CD8-positive, alpha-beta memory T cell (primary cell): ENCODE measurements at places on chromosomes 2 and 18. TPM values are rescaled to one million over a fixed set of nuclear protein-coding genes. Genes with fewer than 3 reads are reported as not detected.

GRCh38 chr18:49961271-49961670 lies 147.9 kb upstream of the ACAA2 start:
- no peak for DNase-seq

DNA sequence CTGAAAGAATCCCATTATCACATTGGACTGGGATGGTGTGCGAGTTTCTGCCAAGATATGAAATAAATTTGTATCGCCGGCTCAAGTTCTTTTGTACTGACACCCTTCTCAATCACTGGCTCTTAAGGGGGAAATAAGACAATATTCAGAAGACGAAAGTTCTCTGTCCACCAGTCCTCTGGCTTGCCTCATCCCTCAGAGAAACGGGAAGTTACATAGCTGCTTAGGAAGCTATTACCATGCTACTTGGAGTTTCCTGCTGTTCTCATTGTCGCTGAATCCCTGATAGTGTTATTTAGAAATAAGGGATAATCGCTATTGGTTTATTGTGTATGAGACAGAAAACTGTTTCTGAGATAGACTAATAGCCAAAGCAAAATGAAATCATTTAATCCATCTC lies 205.0 kb upstream of the ZNF521 start:
- no peak for DNase-seq

DNA sequence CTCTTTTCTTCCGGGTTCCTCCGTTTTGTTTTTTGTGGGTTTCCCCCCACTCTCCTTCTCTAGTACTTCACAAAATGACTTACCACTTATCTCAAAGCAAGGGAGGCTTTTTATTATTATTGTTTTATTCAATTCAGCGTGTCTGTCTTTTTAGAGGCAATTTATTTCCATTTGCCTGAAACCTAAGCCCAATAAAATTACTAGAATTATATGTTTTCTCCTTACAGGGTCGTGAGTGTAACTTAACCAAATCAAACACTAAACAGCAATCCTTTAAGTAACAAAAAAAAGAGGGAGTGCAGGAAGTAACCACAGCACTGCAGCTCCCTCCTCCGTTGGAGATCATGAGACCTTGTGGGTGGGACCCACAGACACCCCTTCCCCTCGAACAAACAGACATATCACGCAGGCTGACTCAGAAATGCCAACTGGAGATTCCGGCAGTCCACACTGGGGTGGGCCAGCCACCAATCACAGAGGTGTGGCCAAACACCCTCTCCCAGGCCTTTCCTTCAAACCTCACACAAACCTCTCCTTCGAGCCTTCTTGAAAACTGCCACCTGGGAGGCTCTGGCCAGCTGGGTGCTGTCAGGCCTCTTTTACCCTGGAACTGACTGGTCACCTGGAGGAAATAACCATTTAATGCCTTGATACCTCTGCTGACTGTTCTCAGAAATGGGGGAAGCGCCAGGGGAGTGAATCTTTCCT lies 207.1 kb upstream of the SMAD2 start:
- DNase-seq: no peak

DNA sequence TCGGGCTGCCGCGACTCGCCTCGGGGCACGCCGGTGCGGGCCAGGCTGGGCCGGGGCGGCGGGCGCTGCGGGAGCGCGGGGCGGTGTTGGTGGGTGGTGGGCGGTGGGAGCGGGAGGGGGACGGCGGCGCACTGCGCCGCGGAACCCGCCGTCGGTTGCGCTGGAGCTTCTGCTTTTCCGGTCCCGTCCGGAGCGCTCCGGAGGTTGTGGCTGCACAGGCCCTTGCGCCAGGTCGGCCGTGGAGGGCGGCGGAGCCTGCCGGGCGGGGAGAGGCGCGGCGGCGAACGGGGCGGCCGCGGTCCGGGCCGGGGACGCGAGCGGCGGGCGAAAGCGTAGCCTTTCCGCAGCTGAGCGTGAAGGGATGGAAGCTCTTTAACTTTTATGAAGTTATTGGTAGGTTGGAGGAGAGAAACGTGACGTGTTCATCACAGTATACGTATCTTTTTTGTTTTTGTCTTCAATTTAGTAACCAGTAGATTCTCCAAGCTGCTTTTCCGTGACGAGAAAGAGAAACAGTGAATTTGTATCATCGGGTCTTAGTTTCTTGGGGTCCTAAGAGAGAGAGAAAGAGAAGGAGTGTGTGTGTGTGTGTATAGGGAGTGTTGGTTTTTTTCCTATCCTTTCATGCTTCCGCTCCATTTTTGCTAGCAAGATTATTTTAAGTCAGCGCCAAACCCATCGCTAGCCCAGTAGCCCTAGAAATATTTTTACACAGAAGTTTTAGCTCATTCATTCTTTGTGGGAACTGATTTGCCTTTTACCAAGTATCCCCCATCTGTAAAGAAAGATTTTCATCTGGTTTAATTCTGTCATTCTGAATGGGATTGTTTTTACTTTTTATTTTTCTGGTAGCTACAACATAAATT lies 535 bp downstream of the ATG4B start:
- peak; percentile 57 for DNase-seq

- DNase-seq: no peak
Observed at GRCh38 chr2:239609162-239609561, 208.3 kb upstream of the HDAC4 start.

GRCh38 chr18:55413474-55413873 lies 174.5 kb downstream of the TCF4 start:
- DNase-seq: no peak

The DCDC2C gene
- not detected for total RNA-seq

The FAM161A gene
- 5.8 TPM for total RNA-seq
